Fibroblast of skin of right biceps (primary cell): ENCODE measurements at places on chromosomes 2 and 18.

DNA sequence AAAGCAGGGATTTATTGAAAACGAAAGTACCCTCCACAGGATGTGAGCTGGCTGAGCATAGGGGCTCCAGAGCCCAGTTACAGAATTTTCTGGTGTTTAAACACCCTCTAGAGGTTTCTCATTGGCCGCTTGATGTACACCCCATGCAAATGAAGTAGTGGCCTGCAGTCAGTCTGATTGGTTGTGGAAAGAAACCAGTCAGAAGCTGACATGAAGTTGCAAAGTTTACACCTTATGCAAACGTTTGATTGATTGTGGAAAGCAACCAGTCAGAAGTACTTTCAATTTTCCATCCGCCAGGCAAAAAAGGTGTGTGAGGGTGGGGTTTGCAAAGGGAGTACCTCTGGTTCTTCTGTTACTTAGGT, 62.3 kb downstream of the VWA3B start:
- DNase-seq, result peak; percentile 55

- DNase-seq, result no peak
Observed at GRCh38 chr2:170145191-170145590, 32.8 kb upstream of the MYO3B start.

- peak; percentile 44 for DNase-seq
Observed at GRCh38 chr2:64203858-64204632, 59.8 kb upstream of the PELI1 start.

GRCh38 chr18:47577520-47577919, 326.1 kb upstream of the SKOR2 start:
- no peak for DNase-seq

DNA sequence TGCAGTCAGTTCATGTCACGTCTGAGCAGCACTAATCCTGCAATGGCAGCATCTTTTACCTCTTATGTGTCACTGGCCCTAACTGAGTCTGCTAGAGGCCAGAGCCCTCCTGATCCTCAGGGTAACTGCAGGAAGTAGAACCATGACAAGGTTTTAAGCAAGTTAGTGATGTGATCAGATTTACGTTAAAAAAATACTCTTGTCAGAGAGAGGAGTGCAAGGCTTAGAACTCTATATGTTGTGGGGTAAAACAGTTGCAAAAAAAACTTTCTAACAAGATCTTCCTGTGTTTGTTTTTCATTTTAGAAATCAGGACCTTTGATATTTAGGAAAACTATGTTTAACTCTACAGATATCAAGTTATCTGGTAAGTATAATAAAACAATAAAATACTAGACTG, 4.6 kb downstream of the TMEM87B start:
- DNase-seq, result no peak

DNA sequence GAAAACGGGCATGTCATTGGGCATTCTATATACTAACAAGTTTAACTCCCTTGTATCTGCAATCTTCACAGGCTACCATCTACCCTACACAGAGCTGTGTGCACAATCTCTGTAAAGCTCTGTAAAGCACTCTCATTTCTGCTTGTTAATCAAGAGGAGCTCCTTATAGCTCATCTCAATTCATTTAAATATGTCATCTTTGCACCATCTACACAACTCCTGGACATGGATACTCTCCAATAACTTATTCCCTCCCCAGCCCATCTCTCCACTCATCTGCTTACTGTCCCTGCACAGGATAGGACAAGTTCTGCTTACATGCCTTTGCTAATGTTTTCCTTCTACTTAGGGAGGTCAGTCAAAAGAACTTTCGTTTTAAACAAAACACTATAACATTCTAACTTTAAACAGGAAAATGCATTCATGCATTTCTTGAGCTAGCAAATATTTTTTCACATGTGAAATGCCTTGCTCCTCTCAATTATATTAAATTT, 61.4 kb downstream of the DPP4 start:
- DNase-seq, result no peak

- DNase-seq, result peak; percentile 3
Observed at GRCh38 chr2:131646669-131647297, 119.1 kb downstream of the CCDC74A start.

- DNase-seq, result peak; percentile 74
Observed at GRCh38 chr2:65658881-65659280, 226.5 kb upstream of the SPRED2 start.

DNA sequence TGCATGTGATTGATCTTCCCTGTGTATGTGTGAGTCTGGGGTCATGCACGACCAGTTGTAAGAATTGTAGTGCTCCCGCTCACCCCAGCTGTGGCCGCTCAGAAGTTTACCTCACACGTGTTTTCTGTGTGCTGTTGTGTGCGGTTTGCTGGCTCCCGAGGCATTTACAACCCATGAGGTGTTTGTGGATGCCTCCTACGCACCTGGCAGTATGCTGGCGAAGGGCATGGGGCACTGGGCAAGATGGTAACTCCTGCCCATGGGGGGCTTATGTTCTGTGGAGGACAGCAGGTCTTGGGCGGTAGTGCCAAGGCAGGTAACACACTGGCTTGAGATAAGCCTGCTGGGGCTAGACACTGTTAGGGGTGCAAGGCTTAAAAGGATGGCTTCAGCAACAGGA, 102.6 kb upstream of the HS6ST1 start:
- DNase-seq, result no peak

- DNase-seq, result peak; percentile 83
Observed at GRCh38 chr2:36707050-36707449, 10.5 kb downstream of the VIT start.

DNA sequence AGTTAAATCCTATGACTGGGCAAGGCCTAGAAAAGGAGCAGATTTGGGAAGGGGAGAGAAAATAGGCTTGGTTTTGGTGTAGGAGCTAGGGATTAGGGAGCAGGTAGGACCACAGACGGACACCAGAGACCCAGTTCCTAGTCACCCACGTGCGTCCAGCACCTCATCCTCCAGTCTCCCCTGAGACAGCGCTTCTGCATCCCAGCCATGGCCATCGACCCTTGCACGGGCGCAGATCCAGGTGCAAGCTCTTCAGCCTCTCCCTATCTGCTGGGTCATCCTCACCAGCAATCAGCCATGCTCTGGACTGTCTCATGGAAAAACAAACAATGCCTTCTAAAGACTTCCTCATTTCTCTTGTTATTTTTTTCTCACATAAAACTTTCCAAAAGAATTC, 246.8 kb upstream of the RAB6C start:
- no peak for DNase-seq

- DNase-seq, result no peak
Observed at GRCh38 chr2:42784204-42784880, 8.0 kb downstream of the HAAO start.

- no peak for DNase-seq
Observed at GRCh38 chr2:196291426-196291825, 120.0 kb upstream of the STK17B start.

- no peak for DNase-seq
Observed at GRCh38 chr18:40272630-40273231, 1682.3 kb upstream of the PIK3C3 start.

- DNase-seq, result no peak
Observed at GRCh38 chr18:58385472-58385871, 243.4 kb downstream of the ALPK2 start.
